Stimulated activated CD4-positive, alpha-beta T cell treated with anti-CD3 and anti-CD28 coated beads, Interleukin-1b, Interleukin-23, amount 100 ng/mL, for 24 hours (primary cell): ENCODE measurements at places on chromosomes 11 and 22.

GRCh38 chr22:19127329-19128008 is 3.6 kb upstream of the TSSK2 start:
- DNase-seq = no peak

DNA sequence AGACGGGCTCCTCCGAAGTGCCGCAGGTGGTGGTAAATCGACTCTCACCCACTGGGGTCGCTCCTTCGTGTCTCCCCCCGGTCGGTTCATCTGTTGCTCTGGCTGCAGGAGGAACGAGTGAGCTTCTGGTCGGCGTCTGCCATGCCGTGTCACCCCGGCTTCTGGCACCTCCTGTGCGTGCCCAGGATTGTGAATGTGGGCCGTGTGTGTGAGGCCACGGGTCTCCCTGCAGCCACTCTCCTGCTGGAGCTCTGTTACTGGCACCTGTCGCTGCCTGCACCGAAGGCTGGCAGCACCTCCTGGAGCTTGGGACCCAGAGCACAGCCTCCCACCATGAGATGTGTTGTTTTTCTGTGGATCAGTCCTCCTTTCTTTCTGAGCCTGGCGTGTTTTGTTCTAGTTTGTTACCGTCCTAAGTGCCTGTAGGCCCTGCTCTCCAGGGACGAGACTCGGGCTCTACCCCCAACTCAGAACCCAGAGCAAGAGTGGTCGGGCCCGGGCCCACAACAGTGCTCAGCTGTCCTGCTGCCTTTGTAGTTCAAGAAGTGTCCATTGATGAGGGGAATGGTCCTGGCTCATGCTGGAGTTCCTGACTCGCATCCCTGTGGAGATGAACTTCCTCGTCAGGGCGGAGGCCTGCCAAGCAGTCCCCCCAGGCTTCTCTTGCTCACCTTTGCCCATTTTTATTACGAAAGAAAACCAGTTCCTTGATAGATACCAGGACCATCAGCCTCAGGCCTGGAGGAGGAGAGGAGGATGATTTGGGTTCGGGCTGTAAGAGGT is 66.6 kb downstream of the MED15 start:
- no peak for DNase-seq

DNA sequence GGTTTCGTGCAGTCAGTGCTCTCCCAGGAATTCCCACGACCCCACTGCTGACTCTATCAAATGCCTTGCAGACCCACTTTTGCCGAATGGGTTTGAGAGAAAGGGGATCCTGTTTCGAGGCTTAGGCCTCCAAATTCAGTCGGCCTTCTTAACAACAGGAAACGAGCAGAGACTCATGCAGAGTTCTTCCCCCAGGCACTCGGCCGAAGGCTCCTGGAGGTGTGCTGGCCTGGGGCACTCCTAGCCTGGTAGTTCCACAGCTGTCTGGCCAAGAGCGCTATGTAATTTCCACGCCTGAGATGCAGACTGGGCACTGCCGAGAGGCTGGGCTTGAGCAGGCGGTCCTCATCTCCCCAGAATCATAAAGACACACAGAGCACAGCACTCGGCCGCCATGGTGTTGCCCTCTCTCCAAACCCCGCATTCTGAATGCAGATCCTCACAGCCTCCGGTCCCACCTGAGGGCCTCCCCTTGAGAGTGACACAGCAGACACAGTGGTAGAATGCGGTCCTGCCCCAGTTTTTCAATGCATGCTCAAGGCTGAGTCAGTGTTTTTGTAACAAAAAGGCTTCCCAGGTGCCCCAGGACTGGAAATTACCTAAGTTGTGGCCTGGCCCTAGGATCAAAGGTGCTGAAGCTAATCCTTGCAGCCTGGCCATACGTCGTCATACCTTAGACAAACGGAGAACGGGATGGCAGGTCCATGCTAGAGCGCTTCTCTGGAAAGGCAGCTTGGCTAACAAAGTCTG is 30.2 kb upstream of the BID start:
- no peak for DNase-seq

DNA sequence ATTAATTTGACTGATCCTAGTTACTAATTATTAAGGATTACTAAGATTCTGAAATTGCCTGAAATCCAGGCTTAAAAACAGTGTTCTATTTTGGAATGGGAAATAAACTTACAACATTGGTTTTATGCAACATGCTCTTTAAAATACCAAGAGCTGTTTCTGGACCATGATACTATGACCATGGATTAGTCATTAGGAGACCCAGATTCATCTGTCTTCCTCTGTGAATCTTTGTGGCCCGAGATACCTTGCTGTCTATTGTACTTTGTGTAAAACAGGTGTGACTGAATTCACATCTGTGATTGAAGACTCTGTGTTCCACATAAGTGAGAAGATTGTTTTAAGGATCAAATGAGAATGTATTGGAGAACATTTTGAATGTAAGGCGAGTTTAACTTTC is 98.8 kb downstream of the HSD17B12 start:
- no peak for DNase-seq

GRCh38 chr11:90448256-90448655 is 225.4 kb upstream of the CHORDC1 start:
- DNase-seq = no peak

- no peak for DNase-seq
Observed at GRCh38 chr11:45606514-45607281, 58.7 kb downstream of the CHST1 start.

- DNase-seq = no peak
Observed at GRCh38 chr11:123187248-123187647, 7.8 kb downstream of the CLMP start.

GRCh38 chr11:26286472-26287066 is 45.4 kb upstream of the ANO3 start:
- DNase-seq = no peak

GRCh38 chr11:116465056-116465455 is 307.7 kb downstream of the BUD13 start:
- no peak for DNase-seq

GRCh38 chr22:30047364-30047738 is 32.9 kb upstream of the HORMAD2 start:
- no peak for DNase-seq

DNA sequence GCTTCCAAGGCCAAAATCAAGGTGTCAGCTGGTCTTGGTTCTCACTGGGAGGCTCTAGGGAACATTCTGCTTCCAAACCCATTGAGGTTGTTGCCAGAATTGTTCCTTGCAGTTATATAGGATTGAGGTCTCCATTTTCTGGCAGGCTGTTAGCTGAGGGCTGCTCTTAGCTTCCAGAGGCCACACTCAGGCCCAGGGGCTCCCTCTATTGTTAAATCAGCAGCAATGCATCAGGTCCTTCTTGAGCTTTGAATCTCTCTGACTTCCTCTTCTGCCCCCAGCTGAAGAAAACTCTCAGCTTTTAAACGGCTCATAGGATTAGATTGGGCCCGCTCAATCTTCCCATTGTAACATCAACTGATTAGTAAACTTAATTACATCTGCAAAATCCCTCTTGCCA is 39.3 kb upstream of the BSX start:
- peak; percentile 5 for DNase-seq

GRCh38 chr11:117972044-117972443 is 14.2 kb upstream of the IL10RA start:
- DNase-seq = no peak
